Neural progenitor cell (in vitro differentiated cells): ENCODE measurements at places on chromosomes 7 and 10. TPM values are rescaled to one million over a fixed set of nuclear protein-coding genes. Genes with fewer than 3 reads are reported as not detected.

The ZPBP gene
- total RNA-seq = not detected in 2 replicates

The VWDE gene
- total RNA-seq = 9.8 and 10.5 TPM in 2 replicates

The KCP gene
- 0.06 and 3.5 TPM in 2 replicates for total RNA-seq

The DNAJC2 gene
- 27.2 and 41.0 TPM in 2 replicates for total RNA-seq
